ENCODE measurements at places on chromosomes 1 and 21.

- peak; percentile 13 for DNase-seq
These were observed 98.8 kb downstream of the RIPK4 start for GRCh38 chr21:41668051-41668541.

DNA sequence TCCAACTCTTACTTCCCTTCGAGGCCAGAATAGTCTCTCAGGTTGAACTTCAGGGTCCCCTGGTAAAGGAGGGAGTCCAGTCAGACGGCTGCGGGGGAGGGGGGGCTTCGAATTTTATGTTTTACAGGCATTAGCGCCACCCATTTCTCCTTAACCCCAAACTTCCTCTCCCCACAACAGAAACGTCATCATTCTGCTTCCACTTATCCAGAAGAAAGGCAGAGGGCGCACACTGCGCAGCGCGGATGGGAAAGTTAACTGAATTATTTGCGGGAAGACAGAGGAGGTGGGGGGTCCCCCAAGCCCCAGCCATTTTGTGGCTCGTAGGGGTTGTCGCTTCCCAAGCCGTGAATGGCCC, 529 bp upstream of the PRMT2 start:
- DNase-seq = no peak

- DNase-seq = no peak
These were observed 19.7 kb downstream of the SLC5A9 start for GRCh38 chr1:48242141-48242736.

- no peak for DNase-seq
These were observed 235.2 kb upstream of the RAB4A start for GRCh38 chr1:229035748-229036082.

- DNase-seq = no peak
These were observed 36.6 kb downstream of the SORT1 start for GRCh38 chr1:109361069-109361468.
